Adrenal gland (tissue), 19 donors: ENCODE measurements at places on chromosomes 16 and 17. TPM values are rescaled to one million over a fixed set of nuclear protein-coding genes. Genes with fewer than 3 reads are reported as not detected.

DNA sequence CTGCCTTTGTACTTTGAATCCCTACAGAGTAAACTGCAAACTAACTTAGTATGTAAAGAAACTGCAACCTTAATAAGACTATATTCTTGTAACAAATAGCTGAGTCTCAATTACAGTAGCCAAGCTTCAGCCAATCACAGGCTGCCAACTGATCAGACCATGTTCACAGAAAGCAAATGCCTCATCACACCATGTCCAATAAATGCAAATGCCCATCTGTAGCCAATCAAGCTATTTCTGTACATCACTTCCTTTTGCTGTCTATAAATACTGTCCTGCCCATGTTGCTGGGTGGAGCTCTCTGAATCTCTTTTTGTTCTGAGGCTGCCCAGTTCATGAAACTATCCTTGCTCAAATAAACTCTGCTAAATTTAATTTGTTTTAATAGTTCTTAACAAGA, 531.7 kb upstream of the TOM1L1 start:
- DNase-seq: no peak

DNA sequence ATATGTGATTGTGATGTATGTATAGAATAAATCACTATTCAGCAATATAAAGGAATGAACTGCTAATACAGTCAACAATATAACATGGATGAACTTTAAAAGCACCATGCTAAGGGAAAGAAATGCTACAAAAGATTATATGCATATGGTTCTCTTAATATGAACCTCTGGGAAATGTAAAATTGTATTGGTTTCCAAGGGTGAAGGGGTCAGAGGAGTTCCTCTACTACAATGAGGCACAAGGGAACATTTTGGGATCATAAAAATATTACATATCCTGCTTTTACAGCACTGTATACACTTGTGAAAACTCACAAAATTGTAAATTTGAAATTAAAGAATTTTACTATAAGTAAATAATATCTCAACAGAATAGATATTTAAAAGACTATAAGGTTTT, 111.4 kb downstream of the CA10 start:
- DNase-seq: no peak

- no peak for DNase-seq
These were observed 40.0 kb downstream of the SOST start for GRCh38 chr17:43718544-43718943.

- DNase-seq: no peak
These were observed 187.4 kb downstream of the C16orf95 start for GRCh38 chr16:87129771-87130170.

- DNase-seq: no peak
These were observed 12.1 kb downstream of the CDR2L start for GRCh38 chr17:74999523-74999922.

Gene CRYBA1
- not detected for total RNA-seq

GRCh38 chr16:69928856-69929400, 22.2 kb upstream of the CLEC18A start:
- DNase-seq: no peak

- peak; percentile 84 for DNase-seq
These were observed 5.3 kb upstream of the NUDT16L1 start for GRCh38 chr16:4687946-4688673.

DNA sequence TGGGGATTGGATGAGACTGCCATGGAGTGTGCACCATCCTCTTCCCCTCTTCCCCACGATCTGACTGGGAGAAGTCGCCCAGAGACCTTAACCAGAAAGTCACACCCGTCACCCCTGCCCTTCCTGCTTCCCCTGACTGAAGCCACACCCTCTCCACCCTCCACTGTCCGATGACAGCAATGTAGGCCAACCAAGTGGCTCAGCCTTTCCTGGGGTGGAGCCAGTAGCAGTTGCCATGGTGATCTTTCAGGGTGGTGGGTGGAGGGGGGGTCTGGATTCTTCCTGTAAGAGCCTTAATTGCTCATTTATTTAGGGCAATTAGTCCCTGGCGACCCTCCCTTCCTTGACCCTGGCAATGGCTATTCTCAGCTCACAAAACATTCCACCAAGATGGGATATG, 37.5 kb upstream of the PHB1 start:
- DNase-seq: no peak

GRCh38 chr16:78473031-78473699, 373.7 kb downstream of the WWOX start:
- DNase-seq: no peak

Gene MMP28
- total RNA-seq: 6.5 TPM

Gene DNAI2
- 0.14 TPM for total RNA-seq

Gene ERN1
- 40.4 TPM for total RNA-seq

DNA sequence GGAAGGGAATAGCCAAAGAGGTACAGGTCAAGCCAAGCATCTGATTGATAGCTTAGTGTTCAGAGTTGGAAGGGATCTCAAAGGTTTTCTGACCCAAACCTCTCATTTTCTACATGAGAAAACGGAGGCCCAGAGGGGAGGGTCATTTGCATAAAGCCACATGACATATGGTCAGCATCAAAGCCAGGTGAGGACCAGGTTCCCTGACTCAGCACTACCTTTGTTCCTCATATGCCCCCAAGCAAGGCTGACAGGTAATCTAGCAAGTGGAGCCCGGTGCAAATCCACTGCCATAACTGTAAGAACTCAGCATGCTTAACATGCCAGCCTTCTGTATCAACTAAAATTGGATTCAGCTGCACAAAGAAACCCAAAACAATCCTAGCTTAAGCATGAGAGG, 28.2 kb upstream of the CCL1 start:
- DNase-seq: no peak

GRCh38 chr17:73724990-73725389, 80.7 kb upstream of the SDK2 start:
- no peak for DNase-seq

- peak; percentile 47 for DNase-seq
These were observed 25.7 kb downstream of the MRC2 start for GRCh38 chr17:62653002-62653825.

DNA sequence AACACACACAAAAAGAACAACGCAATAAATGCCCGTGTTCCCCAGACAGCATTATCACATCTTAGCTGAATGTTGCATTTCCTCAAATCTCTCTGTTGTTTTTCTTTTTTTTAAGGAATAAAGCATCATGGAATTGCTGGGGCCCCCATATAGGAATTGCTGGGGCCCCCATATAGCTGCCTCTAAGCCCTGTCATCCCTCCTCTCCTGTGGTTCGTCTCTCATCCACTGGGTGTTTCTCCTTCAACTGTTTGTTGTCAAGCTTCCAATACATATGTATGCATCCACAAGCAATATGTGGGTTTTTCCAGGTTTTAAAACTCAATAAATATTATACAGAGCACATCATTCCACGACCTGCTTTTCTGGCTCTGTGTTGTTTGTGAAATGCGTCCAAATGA, 43.2 kb downstream of the HSBP1 start:
- DNase-seq: no peak

- no peak for DNase-seq
These were observed 3.6 kb downstream of the FA2H start for GRCh38 chr16:74770831-74771526.
